Aorta (tissue), 5 donors: ENCODE measurements at places on chromosomes 4 and X. TPM values are rescaled to one million over a fixed set of nuclear protein-coding genes. Genes with fewer than 3 reads are reported as not detected.

The TDO2 gene
- not detected for total RNA-seq

The ZNF275 gene
- 10.0 TPM for total RNA-seq

The C4orf36 gene
- total RNA-seq = 1.2 TPM

The TBC1D9 gene
- total RNA-seq = 28.8 TPM

The PRKX gene
- 19.1 TPM for total RNA-seq

The PTPN13 gene
- total RNA-seq = 30.1 TPM

The AWAT2 gene
- not detected for total RNA-seq

DNA sequence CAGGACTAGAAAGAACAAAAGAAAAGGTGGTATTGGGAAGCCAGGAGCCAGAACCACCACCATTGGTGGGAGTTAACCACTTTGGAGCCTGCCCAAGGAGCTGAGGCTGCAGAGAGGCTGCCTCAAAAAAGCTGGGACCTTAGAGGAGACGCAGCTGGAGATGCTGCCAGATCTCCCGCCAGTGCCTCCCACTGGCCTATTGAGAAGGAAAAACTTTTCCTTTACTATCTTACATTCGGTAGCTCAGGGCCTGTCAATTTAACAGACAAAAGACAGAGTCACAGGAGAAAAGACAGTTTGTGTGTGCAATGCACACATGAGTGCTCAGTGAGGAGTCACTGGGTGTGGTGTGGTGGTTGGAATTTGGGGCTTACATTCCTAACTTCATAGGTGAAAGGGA lies 52.4 kb upstream of the HPSE start:
- no peak for DNase-seq

DNA sequence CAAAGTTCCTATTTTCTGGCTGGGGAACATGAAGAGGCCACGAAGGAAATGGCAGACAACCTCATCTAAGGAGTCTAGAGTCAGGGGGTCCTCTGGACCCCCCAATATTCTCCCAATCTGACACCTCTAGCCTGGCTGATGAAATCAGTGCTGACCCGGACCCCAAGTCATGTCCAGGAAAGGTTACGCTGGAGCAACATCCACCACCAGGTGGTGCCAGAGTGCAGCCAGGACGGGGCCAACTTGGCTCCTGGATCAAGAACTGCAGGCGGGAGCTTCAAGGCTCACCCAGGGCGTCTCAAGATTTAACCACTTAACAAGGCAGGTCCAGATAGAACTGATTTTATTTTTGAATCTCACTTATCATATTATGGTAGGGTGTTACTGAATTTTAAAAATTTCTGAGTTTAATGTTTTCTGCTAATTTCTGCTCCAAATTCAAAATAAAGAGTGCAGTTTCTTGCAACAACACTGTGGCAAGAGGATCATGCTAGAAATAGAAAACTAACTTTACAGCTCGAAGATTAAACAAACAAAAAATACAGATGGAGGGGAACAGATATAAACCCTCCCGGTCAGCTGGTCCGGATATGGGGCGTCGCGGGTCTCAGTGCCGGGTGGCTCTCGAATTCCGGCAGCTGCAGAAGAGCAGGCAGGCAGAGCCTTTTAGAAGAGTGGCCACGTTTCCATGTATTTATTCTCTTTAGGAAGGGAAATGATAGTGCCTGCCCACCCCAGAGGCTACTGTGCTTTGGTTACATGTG lies 135.5 kb downstream of the AFAP1 start:
- DNase-seq = peak; percentile 88

DNA sequence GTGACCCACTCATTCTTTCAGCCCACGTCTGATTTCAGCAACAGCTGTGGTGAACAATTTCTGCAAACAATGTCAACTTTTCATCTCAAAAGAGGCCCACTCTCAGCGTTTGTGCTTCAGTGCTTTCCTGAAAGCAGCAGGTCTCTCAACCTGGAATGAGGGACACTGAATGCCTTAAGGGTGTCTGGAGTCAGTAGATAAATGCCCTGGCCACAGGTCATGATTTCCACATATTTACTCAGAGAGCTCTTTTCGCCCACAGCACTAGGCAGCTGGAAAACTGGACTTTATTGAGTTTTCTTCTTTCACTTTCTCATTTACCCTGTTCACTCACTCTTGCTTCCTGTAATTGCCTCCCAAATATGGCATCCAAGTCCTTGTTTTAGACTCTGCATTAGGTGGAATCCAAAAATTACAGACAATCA lies 52.8 kb downstream of the NPFFR2 start:
- no peak for DNase-seq

GRCh38 chr4:182683661-182684060 lies 233.5 kb downstream of the DCTD start:
- DNase-seq = no peak

DNA sequence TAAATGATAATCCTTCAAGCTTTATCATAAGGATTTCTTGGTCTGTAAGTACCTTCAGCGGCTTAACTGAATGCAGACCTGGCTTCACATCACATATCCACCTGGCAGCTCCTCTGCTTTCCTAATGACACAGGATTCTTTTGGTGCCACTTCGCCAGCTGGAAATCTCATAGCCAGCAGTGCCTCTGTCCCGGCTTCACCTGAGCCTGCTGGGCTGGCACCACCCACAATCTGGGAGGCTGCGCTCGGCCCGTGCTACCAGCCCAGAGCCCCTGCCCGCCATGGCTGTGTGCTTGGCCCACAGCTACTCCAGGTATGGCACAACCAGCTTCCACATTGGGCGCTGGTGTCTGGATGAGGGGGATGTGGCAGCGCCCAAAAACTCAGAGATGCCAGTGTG lies 37.4 kb downstream of the SPRY1 start:
- no peak for DNase-seq

GRCh38 chr4:67723949-67724348 lies 23.0 kb upstream of the UBA6 start:
- no peak for DNase-seq

- no peak for DNase-seq
Observed at GRCh38 chr4:1354136-1354982, 7.4 kb downstream of the UVSSA start.

- no peak for DNase-seq
Observed at GRCh38 chr4:174157106-174157607, 126.3 kb downstream of the FBXO8 start.

- no peak for DNase-seq
Observed at GRCh38 chrX:71099736-71100135, 4.1 kb downstream of the FOXO4 start.
